Epithelial cell of alveolus of lung (primary cell): ENCODE measurements at places on chromosomes 6 and 20. TPM values are rescaled to one million over a fixed set of nuclear protein-coding genes. Genes with fewer than 3 reads are reported as not detected.

The EFCAB8 gene
- total RNA-seq, result under 0.01 TPM in 1 of 2 replicates, not detected in the other

The SEMG1 gene
- not detected in 2 replicates for total RNA-seq

The GPLD1 gene
- 0.26 TPM in 1 of 2 replicates, not detected in the other for total RNA-seq

The GATA5 gene
- total RNA-seq, result 0.32 TPM in 1 of 2 replicates, not detected in the other
